NCI-H187 (cell line): ENCODE measurements at places on chromosomes 1 and 21.

DNA sequence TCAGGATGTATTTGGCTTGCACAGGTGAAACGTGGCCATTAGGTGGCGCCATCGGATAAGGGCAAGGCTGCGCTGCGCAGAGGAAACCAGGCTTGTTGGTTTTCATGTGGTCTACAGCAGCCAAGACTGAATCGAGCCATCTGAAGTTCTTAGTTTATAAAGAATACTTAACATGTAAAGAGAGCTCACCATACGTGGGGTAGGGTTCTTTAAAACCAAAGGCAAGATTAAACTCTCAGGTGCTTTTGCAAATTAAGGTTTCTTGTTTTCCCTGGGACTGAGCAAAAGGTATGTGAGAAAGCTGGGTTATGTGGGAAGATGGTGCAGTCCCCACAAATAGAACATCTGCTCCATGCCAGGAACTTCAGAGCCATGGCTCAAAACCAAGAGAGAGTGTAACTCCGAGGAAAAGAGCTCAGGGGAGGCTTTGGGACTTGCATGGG, 9.3 kb downstream of the MASP2 start:
- peak; percentile 60 for DNase-seq

- no peak for DNase-seq
Measured at GRCh38 chr1:36481091-36481490, 1.6 kb downstream of the CSF3R start.

GRCh38 chr1:5596651-5597050, 395.6 kb downstream of the NPHP4 start:
- no peak for DNase-seq

GRCh38 chr1:16018749-16019643, 1.2 kb upstream of the HSPB7 start:
- no peak for DNase-seq

- no peak for DNase-seq
Measured at GRCh38 chr1:3482378-3482849, 27.9 kb downstream of the ARHGEF16 start.

DNA sequence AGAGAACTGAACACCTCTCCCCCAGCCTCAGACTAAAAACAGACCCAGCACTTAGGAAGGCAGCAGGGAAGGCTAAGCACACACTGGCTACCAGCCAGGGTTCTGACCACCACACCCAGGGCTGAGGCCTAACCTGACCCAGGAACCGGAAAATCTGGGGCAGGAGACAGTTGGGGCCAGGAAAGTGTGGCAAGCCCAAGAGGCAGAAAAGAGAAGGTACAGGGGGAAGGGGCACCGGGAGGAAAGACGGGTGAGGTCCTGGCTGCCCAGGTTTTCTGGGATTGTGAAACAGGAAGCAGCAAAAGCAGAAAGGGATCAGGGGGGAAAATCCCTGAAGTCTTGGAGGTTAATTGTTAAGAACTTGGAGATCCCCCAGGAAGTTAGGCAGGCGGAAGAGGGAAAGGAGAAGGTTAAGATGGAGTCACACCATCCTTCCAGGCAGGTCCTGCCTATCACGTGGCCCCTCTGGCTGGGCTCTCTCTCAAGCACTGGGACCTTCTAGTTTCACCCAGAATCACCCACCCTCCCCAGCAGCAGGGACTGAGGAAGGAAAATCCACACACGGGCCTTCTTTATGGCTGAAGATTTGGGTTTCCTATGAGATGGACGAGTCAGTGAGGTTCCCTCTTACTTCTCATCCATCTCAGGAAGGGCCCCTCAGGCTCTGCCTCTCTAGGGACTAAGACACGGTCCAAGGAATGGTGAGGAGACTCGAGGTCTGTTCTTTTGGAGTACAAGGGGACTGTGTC, 2.6 kb downstream of the HDGF start:
- DNase-seq, result no peak

GRCh38 chr1:152444045-152444444, 30.0 kb upstream of the CRNN start:
- DNase-seq, result no peak

GRCh38 chr1:15051882-15052528, 101.5 kb upstream of the TMEM51 start:
- DNase-seq, result no peak

DNA sequence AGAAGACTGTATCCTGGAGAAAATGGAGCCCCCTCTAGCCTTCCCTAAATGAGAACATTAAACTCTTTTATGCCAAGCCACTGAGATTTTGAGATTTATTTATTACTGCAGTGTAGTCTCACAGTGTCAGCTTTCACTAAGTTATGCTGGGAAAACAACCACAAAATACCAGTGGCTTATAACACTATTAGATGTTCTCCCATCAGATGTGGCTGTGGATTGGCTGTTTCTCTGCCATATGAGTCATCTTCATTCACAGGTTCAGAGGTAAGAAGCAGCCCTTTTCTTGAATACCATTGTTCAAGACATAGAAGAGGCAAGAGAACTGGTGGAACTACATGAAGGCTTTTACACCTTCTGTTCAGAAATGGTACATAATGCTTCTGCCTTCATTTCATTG, 32.1 kb upstream of the ST6GALNAC5 start:
- DNase-seq, result no peak

DNA sequence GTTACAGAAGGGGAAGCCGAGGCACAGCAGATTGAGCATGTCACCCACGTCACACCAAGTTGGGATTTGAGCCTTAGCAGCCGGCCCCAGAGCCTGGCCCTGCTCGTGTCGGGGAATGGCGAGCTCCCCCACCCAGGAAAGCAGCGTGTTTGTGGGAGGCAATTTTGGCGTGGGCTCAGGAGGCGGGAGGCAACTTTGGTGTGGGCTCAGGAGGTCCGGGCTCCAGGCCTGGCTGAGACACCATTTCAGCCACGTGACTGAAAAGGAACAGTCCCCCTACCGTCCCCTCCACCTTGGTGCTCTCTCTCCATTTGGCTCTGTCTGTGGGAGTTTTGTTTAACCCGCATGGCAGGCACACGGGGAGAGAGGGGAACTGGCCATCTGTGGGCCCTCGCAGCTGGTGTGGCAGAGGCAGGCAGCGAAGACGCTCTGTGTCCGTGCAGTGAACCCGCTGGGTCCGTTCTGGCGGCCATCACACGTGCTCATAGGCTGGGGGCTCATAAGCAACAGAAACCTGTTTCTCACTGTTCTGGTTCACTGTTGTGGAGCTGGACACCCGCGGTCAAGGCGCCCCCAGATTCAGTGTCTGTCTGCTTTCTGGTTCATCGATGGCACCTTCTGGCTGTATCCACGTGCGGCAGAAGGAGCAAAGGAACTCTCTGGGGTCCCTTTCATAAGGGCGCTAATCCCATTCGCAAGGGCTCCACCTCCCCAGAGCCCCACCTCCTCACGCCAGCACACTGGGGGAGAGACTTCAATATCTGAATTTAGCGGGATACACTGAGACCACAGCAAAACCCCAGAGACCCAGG, 110.2 kb downstream of the CRYAA start:
- DNase-seq, result no peak

- DNase-seq, result no peak
Measured at GRCh38 chr1:195590649-195591048, 1017.6 kb downstream of the KCNT2 start.

DNA sequence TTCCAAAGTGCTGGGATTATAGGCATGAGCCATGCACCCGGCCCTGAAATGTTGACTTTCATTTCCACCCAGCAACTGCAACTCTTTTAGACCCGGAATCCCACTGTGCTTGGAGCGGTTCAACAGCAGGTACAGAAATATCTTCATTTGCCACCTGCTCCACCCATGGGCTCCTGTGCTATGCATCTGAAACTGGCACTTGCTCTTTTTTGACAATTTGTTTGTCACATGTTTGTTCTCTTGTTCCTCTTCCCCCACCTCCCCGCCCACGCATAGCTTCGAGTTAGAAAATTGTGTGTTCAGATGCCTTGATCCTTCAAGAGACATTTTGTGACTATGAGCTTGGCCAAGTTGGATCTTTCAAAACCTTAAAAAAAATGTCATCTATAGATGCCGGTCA, 2.4 kb upstream of the IFNLR1 start:
- no peak for DNase-seq

GRCh38 chr1:42743317-42744147, 3.5 kb upstream of the CLDN19 start:
- no peak for DNase-seq

DNA sequence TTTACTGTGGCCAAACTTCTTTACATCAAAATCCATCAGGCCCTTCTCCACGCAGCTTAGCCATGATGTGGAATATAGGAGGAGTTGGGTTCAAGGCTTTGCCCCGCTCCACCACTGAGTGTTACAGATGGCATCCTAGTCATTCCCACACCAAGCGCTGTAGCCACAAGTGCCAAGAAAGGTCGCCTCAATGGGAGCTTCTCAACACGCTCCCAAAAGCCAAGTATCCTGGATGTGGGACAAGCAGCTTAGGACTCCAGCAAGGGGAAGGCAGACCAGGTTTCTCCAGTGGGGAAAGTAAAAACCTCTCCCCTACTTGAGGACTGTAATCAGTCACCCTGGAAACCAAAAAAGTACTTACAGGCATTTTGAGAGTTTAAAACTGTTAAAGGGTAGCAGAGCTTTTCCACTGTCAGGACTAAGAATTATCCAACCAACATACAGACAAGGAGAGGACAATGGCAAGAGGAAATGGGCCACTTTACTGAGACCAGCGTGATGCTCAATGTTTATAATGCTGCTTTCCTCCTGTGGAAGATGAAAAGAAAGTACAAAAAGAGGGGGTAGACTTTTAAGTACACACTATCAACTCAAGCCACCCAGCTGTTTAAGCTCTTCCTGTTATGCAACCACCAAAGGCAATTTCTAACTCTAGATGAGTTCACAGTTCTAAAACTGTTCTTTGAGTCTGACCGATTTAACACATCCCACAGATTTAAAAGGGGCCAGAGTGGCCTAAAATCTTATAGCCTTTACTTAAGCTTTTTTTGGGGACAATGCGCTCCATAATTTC, 120.7 kb upstream of the KRTAP19-8 start:
- DNase-seq, result no peak

DNA sequence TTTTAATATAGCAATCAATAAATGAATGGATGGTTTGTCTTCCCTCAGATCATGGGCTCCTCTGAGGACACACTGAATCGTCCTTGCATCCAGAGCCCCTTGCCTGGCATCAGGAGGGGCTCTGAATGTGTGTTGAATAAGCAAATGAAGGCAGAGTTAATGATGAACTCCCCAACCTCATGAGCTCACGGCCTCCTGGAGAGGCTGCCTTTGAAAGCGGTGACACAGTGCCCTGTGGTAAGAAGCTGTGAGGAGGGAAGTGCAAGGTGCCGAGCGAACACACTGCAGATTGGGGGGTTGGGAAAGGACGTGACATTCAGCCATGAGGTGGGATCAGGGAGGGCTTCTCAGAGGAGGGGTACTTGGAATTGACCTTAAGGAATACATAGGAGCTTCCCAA, 3.2 kb upstream of the PARS2 start:
- no peak for DNase-seq

DNA sequence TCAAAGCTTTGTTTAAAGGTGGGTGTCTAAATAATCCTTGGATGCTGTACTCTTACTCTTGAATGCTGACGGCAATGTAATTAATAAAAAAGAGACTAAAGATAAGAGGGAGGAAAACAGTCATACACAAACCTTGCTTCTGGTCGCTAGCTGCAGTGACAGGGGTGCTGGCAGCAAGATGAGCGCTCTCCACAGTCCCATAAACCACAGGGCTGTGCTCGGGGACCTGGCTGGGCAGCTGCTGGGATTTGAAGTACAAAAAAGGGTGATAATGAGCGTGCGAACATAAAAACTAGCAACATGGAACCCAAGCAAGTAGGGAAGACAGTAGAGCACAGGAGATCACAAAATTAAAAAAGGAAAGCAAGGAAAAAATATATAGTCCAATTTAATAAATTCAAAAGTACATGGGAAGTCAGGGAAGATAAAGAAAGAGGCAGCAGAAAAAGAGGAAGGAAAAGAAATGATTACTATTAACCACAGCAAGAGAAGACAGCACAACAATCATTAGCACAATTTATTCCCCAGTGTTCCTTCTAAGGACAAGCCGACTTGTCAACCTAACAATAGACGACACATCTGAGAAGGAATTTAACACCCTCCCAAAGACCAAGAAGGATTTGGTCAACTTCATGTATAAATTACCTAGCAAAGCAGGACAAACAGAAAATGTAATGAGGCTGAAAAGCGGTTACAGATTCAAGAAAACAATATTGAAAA, 162.9 kb upstream of the HP1BP3 start:
- DNase-seq, result no peak

DNA sequence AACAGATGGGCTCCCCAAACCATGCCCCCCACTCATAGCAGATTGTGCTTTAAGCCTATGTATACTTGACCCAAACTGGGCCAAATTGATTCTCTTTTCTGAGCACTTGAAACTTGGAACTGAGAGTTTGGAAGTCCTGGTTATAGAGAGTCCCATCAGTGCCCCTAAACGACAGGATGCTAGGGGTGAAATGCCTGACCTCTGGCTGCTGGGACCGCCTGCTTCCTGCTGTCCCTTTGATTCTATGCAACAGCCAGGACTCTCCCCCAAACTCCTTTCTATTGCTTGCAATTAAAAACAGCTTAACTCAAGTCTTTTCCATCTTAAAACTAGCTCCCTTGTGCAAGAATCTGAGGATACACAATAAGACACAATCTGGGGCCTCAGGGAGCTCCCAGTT, 4.7 kb downstream of the C1orf210 start:
- no peak for DNase-seq

DNA sequence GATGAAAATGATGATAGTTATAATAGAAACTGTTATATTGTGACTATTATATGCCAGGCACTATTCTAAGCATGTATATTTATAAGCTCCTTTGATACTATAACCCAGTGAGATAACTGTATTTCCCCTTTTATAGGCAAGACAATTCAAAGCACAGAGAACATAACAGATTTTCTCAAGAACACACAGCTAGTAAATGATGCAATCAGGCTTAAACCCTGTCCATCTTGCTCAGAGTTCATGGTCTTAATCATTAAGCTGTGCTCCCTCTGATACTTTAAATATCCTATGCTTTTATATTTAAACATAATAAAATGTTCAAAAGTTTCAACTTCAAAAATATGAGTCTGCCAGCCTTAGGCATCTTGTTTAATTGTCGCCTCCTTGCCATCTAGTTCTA, 88.6 kb downstream of the PHTF1 start:
- DNase-seq, result no peak

DNA sequence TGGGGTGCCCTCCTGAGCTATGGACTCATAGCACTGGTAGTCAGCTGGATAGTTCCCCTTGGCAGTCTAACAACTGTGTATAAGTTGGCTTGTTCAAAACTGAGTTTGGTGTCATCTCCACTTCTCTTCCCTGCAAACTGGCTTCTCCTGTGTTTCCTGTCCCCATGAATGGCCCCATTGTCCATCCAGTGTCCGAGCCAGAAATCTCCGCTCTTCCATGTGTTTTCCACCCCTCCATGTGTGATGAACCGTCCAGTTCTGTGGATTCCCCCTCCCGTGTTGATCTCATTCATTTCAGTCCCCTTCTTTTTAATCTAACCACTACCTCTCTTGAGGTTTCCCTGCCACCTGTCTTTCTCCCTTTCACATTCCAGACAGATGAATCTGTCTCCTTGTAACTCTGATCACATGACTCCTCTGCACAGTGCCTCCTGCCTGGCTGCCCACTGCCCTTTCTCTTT, 195.7 kb downstream of the ROR1 start:
- no peak for DNase-seq
